ENCODE measurements at places on chromosomes 7 and 10.

DNA sequence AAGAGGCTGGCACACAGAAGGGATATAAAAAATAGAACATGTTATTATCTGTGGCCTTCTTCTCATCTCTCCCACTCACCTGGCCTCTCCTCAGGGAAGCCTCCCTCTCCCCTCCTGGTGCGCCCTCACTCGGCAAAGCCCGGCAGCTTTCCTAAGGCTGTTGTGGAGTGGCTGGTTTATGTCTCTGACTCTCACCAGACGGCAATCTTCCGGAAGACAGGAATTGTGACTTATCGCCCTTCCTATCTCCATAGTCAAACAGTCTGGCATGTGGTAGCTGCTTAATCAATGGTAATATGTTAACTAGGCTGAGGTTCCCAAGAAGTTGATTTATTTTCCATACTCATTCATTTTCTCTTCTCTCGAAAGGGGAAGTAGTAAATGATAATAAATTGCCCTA lies 78.7 kb downstream of the ATXN7L1 start:
- DNase-seq = no peak

DNA sequence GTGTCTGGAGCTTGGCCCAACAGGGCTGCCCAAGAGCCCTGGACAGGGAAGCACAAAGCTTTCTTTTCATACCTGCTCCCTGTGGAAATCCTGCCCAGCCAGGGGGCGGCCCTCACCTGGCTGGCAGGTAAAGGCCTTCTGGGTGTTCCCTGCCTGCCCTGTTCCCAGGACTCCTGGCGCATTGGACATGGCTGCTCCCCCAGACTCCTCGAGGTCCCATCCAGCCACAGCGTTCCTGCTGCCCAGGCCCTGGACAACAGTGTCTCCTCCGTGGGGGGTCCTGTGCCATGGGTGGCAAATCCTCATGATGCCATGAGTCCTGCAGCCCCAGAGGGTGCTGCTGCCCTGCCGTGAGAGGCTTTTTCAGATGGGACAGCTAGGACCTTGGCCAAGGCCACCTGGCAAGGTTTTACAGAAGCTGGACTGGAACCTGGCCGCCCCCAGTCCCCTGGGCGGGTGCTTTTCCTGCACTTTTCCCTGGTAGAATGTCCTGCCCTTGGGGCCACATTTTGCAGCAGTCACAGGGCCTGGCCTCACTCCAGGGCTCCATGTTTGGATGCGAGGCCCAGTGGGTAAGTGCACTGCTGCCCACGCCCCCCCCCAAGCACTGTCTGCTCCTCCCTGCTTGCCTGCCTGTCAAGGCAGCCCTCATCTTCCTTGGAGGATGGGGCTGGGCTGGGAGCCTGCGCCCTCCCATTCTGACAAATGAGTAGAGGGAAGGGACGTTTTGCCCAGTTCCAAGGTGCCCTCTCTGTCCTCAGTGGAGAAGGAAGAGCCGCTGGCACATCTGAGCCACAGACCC lies 60.7 kb downstream of the LHPP start:
- DNase-seq = no peak

- DNase-seq = no peak
These were observed 1.0 kb upstream of the SPAG6 start for GRCh38 chr10:22344249-22344648.

DNA sequence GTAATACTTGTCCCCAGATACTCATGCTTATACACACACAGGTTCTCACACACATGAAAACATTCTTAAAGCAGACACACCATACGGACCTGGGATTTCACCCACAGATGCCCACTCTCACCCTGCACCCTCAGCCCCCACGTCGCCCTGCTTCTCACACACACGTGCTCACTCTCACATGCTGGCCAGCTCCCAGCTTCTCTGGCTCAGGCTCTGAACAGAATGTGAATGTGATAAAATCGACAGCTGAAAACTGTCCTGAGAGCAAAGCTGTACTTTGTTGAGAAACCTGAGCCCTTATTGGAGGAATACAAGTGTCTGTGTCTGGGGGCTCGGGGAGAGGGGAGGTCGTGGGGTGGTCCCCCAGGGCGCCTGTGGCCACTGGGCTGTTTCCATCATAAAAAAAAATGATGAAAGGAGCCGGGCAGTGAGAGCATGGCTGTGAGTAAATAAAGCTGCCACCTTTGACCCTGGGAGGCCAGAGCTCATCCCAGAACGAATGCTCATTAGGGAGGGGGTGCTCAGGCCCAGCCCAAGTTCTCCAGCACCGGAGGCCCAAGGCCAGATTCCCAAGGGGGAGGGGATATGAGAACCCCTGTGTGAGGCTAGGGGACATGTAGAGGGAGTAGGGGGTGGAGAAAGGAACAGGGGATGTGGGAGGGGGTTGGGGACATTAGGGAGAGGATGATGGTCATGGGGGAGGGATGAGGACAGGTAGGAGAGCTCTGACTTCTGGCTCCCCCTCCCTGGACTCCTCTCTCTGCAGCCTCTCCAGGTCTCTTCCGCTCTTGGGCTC lies 18.1 kb upstream of the TLX1 start:
- no peak for DNase-seq
